Stimulated activated CD4-positive, alpha-beta T cell treated with anti-CD3 and anti-CD28 coated beads, Interleukin-2, amount 100 ng/mL, for 48 hours (primary cell): ENCODE measurements at places on chromosomes 4 and X.
A peak's percentile ranks its signal among the peaks of the same experiment; 100 is the strongest.

- no peak for DNase-seq
These were observed 39.6 kb downstream of the FAM47C start for GRCh38 chrX:37047776-37048175.

DNA sequence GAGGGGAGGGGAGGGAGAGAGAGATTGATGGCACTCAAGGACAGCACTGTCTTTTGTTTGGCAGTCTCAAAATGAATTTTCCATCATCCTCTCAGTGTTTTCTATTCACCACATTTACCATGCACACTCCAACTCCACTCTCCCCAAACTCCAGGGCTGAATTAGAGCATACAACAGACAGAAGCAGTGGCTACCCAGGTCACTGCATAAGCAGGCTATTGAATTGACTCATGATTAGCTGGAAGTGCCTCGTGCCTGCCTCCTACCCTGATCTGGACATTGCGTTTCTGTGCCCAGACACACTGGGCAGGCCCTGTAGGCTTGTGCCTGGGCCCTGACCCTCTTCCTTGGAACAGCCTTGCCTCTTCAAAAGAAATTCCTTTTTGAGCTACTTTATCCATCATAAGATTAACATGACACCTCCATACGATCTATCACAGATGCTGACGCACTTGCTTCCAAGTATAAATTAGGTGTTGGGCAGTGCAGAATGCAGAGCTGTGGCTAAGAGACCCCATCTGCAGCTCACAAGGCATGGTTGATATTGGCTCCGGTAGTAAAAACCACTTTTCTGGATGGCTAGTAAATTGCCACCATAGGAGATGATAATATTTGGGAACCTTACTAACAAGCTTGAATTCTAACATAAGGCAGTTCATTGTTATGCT is 752.9 kb downstream of the RPA4 start:
- no peak for DNase-seq

DNA sequence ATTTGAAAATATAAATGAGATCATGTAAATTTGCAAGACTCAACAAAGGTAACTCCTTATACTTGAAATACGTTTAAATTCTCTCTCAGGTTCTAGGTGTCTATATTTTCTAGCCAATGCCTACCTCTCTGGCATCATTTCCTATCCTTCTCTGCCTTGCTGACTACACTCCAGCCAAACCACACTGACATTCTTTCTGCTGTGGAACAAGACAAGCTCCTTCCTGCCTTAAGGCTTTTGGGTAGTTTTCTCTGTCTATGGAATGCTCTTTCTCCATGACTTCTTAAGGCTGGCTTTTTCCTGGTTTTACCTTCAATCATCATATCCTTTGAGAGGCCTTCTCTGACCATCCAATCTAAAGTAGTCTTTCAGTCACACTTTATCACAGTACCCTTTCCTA is 201.0 kb downstream of the SPRY1 start:
- no peak for DNase-seq

DNA sequence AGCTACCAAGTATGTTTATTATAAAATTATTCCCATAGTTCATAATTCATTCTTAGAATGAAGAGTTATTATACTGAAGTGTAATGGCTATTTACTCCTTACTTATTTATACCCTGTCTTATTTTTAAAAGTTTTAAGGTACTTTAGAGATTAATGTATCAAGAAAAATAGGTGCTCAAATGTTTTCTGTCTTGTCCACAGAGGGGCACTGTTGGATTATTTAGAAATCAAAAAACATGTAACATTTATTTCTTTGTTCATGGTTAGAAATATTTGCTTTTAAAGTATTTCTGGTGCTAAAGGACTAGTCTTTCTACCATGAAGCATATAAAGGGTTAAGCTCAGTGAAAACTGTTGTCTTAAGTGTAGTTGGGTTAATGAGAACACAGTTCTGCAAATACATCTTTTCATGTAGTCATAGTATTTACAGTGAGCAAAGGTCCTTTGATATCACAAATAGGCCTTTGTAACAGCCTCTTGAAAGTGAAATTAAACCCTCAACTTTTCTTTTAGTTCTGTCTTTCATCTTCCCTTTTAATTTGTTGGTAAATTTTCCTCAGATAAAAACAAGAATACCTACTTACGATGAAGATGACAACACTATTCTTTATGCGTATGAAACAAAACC is 7.7 kb downstream of the SCML1 start:
- DNase-seq: no peak

GRCh38 chr4:155889031-155889793 is 14.3 kb upstream of the TDO2 start:
- DNase-seq: no peak

GRCh38 chr4:26937139-26937538 is 76.5 kb downstream of the STIM2 start:
- no peak for DNase-seq

GRCh38 chrX:30327762-30328161 is 18.6 kb upstream of the NR0B1 start:
- no peak for DNase-seq

GRCh38 chr4:138405466-138405891 is 163.3 kb upstream of the SLC7A11 start:
- DNase-seq: no peak

GRCh38 chrX:153319295-153320046 is 2.1 kb downstream of the PNMA6F start:
- no peak for DNase-seq

- peak; percentile 7 for DNase-seq
These were observed 672 bp downstream of the LONRF3 start for GRCh38 chrX:118974908-118975671.

- no peak for DNase-seq
These were observed 28.2 kb downstream of the TMEM154 start for GRCh38 chr4:152651473-152652060.

DNA sequence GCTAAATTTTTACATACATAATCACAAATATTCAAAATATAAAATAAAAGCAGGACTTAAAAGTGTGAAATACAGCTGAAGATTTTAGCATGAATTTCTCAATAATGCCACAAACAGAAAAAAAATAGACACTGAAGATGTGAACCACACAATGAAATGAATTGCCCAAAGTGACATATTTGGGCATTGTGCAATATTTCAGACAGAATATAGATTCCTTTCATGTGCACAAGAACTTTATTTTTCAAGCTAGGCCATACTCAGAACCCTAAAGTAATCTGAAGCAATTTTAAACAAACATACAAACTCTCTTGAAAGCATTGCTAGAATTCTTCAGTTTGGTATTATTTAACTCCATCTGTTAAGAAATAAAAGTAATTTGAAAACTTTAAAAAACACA is 764.1 kb downstream of the STIM2 start:
- DNase-seq: no peak

- no peak for DNase-seq
These were observed 23.1 kb downstream of the DMD start for GRCh38 chrX:33188286-33188685.

- DNase-seq: peak; percentile 9
These were observed 637 bp downstream of the MAMLD1 start for GRCh38 chrX:150363561-150364346.

GRCh38 chr4:37763831-37764230 is 62.7 kb upstream of the PGM2 start:
- no peak for DNase-seq

GRCh38 chr4:184526228-184526627 is 51.9 kb upstream of the IRF2 start:
- DNase-seq: no peak

DNA sequence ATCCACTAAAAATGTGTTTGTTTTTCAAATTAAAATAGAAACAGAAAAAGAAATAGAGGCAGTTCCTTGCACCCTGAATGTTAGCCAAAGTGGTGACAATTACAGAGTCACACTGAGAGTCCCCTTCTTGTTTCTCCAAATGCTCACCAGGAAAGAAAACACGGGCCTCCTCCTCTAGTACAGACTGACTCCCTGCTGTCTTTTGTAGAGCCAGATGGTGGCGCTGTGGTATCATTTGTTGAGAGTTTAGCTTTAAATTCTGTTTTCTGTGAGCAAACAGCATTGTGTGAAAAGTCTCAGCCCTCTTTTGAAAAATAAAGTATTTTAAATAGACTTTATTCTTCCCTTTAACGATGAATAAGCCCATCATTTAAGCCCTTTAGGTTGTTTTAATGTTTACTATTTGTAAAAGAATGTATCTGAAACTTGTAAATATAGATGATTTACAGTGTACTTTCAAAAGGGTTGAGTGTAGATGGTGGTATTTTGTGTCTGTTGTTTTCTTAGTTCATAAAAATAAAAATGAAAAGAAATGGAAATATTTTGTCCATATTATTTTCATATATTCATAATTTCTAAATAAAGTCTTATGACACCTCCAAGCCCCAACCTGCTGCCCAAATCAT is 36.9 kb upstream of the ATOH1 start:
- peak; percentile 12 for DNase-seq

DNA sequence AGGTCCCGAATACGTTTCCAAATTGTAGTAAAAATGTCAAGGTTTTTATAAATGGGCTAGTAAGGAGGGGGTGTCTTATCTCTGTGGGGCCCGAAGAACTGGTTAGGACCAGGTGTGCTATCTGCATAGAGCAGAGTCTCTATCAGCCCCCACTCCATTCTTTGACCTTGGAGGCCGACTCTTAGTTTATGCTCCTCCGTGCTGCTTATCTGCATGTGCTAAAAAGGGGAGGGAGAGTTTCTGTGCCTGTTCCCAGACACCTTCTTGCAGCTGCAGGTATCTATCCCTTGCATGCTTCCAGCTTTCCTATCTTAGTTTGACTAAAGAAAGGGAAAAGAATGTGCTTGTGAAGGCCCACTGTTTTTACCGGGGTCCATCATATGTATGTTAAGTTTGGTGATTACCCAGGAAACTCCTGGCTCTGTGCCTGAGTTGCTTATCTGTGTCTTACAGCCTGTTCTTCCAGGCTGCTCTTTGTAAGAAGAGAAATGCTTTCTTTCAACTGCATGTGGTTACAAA is 28.6 kb upstream of the NAF1 start:
- no peak for DNase-seq

GRCh38 chrX:153445856-153446635 is at the start of gene TREX2:
Gene TREX2 (minus strand): TSS chrX:153446056. CDS start chrX:153445430, 626 bp downstream.
- DNase-seq: no peak

DNA sequence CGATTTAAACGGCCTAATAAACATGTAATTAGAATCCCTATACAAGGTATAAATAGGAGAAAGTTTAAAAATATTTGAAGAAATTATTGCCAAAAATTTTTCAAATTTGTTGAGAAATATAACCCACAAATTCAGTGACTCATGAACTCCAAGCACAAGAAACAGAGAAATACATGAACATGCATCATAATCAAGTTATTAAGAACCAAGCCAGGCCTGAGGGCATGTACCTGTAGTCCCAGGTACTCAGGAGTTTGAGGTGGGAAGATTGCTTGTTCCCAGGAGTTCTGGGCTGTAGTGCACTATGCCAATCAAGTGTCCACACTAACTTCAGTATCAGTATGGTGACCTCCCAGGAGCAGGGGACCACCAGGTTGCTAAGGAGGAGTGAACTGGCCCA is 341.9 kb downstream of the CAMK2D start:
- no peak for DNase-seq

DNA sequence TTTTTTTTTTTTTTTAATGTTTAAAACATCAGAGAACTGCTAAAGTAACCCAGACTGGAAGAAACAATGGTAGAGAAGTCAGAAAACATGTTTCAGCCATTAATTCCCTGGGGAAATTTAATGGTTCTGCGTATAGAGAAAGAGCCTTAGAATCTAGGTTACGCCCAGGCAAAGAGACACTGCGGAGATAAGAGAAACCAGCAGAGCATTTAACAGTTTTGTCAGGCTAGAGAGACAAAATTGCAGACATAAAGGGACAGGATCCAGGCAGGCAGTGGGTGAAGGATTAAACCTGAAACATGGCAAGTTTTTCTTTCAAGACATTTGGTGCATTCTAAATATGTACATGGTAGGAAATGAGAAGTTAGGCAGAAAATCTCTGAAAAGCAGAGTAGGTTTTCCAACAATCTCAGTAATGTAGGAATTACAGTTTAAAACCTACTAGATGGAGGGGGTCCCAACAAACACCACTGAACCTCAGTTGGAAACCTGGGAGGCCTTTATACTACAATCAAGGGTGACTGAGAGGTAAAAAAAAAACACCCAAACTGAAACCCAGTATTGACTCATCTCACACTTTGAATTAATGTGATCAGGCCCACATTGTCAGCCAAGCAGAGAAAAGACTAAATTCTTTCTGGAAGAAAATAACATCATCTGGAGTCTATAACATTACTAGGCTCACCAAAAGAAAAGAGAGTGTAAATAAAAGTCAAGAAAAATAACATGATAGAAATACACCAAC is 254.2 kb upstream of the NWD2 start:
- DNase-seq: no peak

GRCh38 chr4:2806390-2807355 is 13.8 kb downstream of the SH3BP2 start:
- no peak for DNase-seq

DNA sequence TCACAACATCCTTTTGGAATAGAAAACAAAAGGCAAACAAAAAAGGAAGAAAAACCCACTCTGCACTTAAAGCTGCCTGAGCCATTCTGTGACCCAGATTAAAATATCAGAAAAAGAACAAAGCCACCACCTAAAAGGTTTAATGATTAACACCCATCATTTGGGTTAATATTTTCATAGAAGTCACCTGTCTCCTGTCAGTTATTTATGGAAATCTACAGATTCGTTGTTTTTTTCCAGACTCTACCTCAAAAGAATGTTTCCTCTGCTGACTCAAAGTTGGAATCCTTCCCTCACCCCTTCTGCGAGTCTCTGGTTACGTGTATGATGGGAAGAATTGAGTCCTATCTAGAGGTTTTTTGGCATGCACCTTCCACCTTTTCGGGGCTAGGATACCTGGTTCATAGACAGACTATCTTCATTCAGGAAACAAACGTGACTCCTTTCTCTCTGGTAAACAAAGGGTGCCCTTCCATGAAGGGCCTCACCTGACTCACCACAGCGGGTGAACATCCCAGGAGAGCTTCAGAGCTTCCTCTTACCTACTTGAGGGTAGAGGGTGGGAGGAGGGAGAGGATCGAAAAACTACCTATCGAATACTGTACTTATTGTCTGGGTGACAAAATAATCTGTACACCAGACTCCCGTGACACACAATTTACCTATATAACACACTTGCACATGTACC is 19.6 kb upstream of the CA5B start:
- DNase-seq: no peak
